ENCODE measurements at places on chromosomes 2 and 18.

GRCh38 chr2:231554327-231554726 is 24.1 kb upstream of the NMUR1 start:
- DNase-seq: no peak

DNA sequence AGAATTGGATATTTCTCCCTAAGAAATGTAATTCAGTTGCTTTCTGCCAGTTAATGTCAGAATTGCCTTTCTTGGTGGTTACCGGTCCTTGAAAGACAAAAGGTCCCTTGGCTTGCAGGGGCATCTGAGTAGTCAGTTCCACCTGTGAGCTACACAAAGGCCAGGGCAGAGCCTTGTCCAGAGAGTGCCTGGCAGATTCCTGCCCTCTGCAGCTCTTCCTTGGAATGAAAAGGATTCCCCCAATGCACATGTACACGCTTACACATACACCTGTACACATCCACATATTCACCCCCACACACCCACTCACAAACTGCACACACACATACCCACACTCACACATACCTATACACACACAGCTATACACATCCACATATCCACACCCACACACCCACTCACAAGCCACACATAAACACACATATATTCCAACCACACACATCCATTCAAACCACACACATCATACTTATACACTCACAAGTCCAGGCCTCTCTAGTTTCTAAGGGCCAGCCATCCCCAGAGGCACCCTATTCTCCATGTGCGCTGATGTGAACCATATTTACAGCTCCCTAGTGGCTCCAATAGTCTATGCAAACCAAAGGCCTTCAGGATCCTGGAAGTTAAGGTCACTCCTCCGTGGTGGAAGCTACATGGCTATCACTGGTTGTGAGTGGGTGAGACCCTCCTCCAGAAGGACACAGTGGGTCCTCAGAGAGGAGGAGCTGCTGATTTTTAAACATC is 9.6 kb downstream of the CYRIA start:
- no peak for DNase-seq

- no peak for DNase-seq
Measured at GRCh38 chr2:45691171-45691999, 39.9 kb downstream of the PRKCE start.

GRCh38 chr2:227890495-227891079 is 19.2 kb downstream of the DAW1 start:
- no peak for DNase-seq

All from activated T-cell treated with anti-CD3 and anti-CD28 coated beads for 4 hours (primary cell).